Endothelial cell of coronary artery (primary cell): ENCODE measurements at places on chromosomes 1 and 21. TPM values are rescaled to one million over a fixed set of nuclear protein-coding genes. Genes with fewer than 3 reads are reported as not detected.

The NTMT2 gene
- not detected in 2 replicates for total RNA-seq

The CFHR1 gene
- total RNA-seq = 0.28 TPM in 1 of 2 replicates, not detected in the other

The PPT1 gene
- total RNA-seq = 49.0 and 52.8 TPM in 2 replicates

The SPATA21 gene
- not detected in 2 replicates for total RNA-seq

The SPRR4 gene
- not detected in 2 replicates for total RNA-seq

The ACKR1 gene
- 0.18 and 0.75 TPM in 2 replicates for total RNA-seq

The PYHIN1 gene
- total RNA-seq = not detected in 2 replicates

The PLA2G4A gene
- 4.1 and 8.4 TPM in 2 replicates for total RNA-seq

The OR10J1 gene
- total RNA-seq = not detected in 2 replicates

The TMEM82 gene
- not detected in 2 replicates for total RNA-seq

The BSND gene
- total RNA-seq = not detected in 2 replicates

The AUNIP gene
- total RNA-seq = 1.4 and 3.9 TPM in 2 replicates

The STIL gene
- total RNA-seq = 3.9 and 8.5 TPM in 2 replicates

The DYNLT5 gene
- total RNA-seq = 0.94 and 1.1 TPM in 2 replicates

The RBP7 gene
- total RNA-seq = 0.28 TPM in 1 of 2 replicates, not detected in the other

The KCNE2 gene
- not detected in 2 replicates for total RNA-seq

The OVAAL gene
- total RNA-seq = 0.09 TPM in 1 of 2 replicates, not detected in the other

The GNG12 gene
- total RNA-seq = 190 and 206 TPM in 2 replicates

The ERO1B gene
- 0.90 and 2.4 TPM in 2 replicates for total RNA-seq

The S100A3 gene
- total RNA-seq = 1.3 and 3.2 TPM in 2 replicates
